ENCODE measurements at places on chromosomes 6 and 20. TPM values are rescaled to one million over a fixed set of nuclear protein-coding genes. Genes with fewer than 3 reads are reported as not detected.

- H3K27me3 ChIP-seq: no peaks in the 10 kb centered on the region
- no peaks in the 10 kb centered on the region for H3K36me3 ChIP-seq
- no peak overlapping the region for H3K27ac ChIP-seq
- no peak for DNase-seq
- no peak overlapping the region for H3K4me3 ChIP-seq
Observed at GRCh38 chr6:168182366-168182765, 103.4 kb upstream of the FRMD1 start.

The GPLD1 gene
- total RNA-seq: 1.5 TPM

The LTV1 gene
- 28.1 TPM for total RNA-seq

DNA sequence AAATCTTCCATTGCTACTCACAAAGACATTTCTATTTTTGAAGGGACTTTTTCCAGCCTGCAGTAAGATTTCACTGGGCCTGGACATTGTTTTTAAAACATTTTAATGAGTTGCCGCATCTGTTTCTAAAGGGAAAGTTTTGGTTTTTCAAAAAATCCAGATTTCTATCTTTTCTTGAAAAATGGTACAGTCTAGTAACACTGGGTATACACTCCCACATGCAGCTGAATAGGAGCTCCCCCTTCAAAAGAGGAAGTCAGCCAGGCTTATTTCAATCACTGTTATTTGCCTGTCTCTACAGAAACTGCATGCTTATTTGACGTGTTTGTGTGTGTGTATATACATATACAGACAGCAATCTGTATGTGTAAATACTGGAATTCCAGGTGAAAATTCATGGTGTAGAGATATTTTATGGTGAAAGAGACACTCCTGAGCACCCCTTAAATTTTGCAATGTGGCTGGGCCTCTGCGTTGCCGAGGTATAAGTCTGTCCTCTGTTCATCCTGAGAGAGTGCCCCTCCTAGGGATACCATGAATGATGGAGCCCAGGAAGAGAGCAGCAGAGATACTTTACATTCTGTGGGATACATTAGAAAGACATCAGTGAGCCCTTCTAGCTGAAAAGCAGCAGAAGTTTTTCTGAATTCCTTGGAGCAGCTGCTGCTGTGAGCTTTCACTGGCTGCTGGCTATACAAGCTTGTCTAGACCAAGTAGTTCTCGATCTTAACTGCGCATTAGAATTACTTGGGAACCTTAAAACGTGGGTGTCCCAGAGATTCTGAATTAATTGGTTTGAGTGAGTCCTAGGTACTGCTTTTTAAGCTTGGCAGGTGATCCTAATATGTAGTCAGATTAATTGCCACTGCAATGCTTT, 12.0 kb upstream of the ABRACL start:
- no peak overlapping the region for H3K4me3 ChIP-seq
- H3K36me3 ChIP-seq: no peaks in the 10 kb centered on the region
- peak overlapping the region; percentile 78 for H3K27ac ChIP-seq
- no peaks in the 10 kb centered on the region for H3K4me1 ChIP-seq
- no peak for DNase-seq

GRCh38 chr6:69790629-69791028, 6.2 kb downstream of the LMBRD1 start:
- no peaks in the 10 kb centered on the region for H3K36me3 ChIP-seq
- no peaks in the 10 kb centered on the region for H3K27me3 ChIP-seq
- no peaks in the 10 kb centered on the region for H3K4me1 ChIP-seq
- no peak overlapping the region for H3K27ac ChIP-seq
- no peak overlapping the region for H3K4me3 ChIP-seq

DNA sequence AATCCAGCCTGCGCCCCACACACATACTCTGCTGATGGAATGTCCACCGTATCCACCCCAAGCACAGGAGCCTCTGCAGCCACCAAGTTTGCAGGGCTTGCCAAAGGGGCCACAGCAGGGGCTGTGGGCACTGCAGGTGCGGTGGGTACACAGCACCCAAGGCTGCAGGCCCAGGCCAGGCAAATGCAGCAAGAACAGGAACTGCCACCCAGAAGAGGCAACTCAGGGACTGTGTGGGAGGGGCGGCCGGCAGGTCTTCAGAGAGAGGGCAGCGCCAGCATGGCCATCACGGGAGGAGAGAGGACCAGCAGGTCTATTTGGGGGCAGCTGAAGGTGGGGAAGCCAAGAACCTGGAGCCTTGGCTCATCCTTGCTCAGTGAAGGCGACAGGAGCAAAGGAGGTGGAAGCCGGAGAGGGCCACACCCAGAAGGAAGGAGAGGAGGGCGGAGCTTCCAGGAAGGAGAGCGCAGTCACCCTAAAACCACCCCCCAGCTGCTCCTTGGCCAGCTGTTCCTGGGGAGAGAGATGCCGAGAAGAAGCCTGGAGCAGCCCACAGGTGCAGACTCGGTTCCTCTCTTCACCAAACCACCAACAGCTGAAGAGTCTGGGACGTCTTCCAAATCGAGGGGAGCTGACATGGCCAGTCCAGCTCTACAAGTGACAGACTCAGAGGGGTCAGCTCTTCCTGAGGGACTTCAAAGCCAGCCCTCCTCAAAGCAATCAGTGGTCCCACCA, 265.1 kb upstream of the CDYL start:
- no peak for DNase-seq
- no peaks in the 10 kb centered on the region for H3K27me3 ChIP-seq
- H3K27ac ChIP-seq: no peak overlapping the region
- no peaks in the 10 kb centered on the region for H3K36me3 ChIP-seq
- H3K4me3 ChIP-seq: no peak overlapping the region
- no peaks in the 10 kb centered on the region for H3K4me1 ChIP-seq

- H3K36me3 ChIP-seq: no peaks in the 10 kb centered on the region
- DNase-seq: no peak
- no peaks in the 10 kb centered on the region for H3K27me3 ChIP-seq
- H3K27ac ChIP-seq: no peak overlapping the region
Observed at GRCh38 chr6:154347981-154348380, 8.6 kb downstream of the IPCEF1 start.

GRCh38 chr6:125367036-125367782, 65.4 kb upstream of the HDDC2 start:
- no peaks in the 10 kb centered on the region for H3K36me3 ChIP-seq
- no peak overlapping the region for H3K4me3 ChIP-seq
- no peak for DNase-seq
- H3K27ac ChIP-seq: no peak overlapping the region

- no peaks in the 10 kb centered on the region for H3K27me3 ChIP-seq
- DNase-seq: no peak
- no peak overlapping the region for H3K27ac ChIP-seq
- H3K4me3 ChIP-seq: no peak overlapping the region
Observed at GRCh38 chr20:18688676-18689075, 100.8 kb downstream of the DTD1 start.

- no peaks in the 10 kb centered on the region for H3K36me3 ChIP-seq
- no peaks in the 10 kb centered on the region for H3K4me1 ChIP-seq
- H3K27me3 ChIP-seq: no peaks in the 10 kb centered on the region
- H3K4me3 ChIP-seq: no peak overlapping the region
- DNase-seq: no peak
Observed at GRCh38 chr6:97813889-97814567, 531.0 kb upstream of the MMS22L start.

DNA sequence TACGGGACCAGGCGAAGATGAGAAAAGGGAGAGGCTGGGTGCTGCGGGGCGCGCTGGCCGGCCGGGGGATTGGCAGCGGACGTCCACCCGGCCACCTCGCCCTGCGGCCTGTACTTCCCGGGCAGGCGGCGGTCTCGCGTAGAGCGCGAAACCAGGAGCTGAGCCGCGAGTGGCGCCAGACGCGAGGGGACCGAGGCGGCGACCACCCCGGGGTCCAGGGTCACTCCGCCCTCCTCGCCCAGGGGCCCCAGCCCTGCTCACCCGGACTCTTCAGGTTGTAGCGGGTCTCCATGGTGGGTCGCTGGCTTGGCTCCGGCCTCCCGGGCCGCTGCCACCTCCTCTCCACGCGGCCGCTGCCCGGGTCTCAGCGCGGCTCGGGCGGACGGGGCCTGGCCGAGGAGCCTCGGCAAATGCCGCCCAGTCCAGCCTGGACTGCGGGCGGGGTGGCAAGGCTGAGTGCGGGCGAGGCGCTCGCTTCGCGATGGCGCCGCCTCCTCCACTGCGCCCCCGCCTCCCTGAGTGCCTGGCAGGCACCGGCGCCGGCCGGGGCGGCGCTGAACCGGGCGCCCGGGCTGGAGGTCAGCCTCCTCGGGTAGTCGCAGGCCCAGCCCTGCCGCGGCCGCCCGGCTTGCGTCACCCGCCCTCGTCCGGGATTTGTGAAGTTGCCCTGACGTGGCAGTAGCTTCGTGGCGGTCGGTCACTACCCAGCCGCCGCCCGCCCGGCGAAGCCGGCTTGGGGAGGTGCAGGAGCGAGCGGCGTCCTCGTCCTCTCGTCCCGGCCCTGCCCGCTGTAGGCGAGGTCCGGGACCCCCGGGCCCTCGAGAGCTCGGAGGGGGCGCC, at the start of gene UBE2J1:
Gene UBE2J1 (minus strand): TSS at position 445 of the 840 bp plus-strand sequence. CDS start 153 bp downstream, at position 292.
- DNase-seq: peak; percentile 92
- peaks cover 5% of the 10 kb centered on the region for H3K4me1 ChIP-seq
- H3K36me3 ChIP-seq: no peaks in the 10 kb centered on the region
- no peaks in the 10 kb centered on the region for H3K27me3 ChIP-seq

GRCh38 chr6:21596145-21596948, 2.8 kb downstream of the SOX4 start:
- H3K27ac ChIP-seq: peak overlapping the region; percentile 97
- H3K27me3 ChIP-seq: no peaks in the 10 kb centered on the region
- peak overlapping the region; percentile 84 for H3K4me3 ChIP-seq
- DNase-seq: peak; percentile 61
- H3K4me1 ChIP-seq: no peaks in the 10 kb centered on the region
- no peaks in the 10 kb centered on the region for H3K36me3 ChIP-seq

The RBPJL gene
- total RNA-seq: not detected

DNA sequence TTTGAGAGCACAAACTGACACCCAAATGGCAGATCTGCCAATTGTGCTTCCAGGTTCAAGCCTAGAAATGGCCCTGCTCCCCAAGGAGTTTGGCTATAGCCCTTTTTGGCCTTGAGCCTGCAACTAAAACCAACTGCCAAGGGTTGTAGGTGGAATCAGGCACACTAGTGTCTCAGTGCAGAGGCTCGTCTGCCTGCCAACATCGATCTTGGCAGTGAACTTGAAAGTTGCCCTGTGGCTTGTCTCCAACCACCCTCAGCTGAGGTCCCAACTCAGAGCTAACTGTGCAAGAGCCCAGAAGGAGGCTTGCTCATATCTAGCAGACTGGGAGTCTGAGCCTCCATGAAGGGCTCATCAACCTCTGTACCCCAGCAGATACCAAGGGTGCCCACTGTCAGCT, 92.7 kb upstream of the GLP1R start:
- DNase-seq: no peak
- no peaks in the 10 kb centered on the region for H3K27me3 ChIP-seq
- H3K36me3 ChIP-seq: no peaks in the 10 kb centered on the region
- H3K27ac ChIP-seq: no peak overlapping the region
- no peak overlapping the region for H3K4me3 ChIP-seq
- H3K4me1 ChIP-seq: no peaks in the 10 kb centered on the region

GRCh38 chr6:166221040-166221439, 53.4 kb upstream of the TBXT start:
- H3K4me3 ChIP-seq: no peak overlapping the region
- no peaks in the 10 kb centered on the region for H3K4me1 ChIP-seq
- no peaks in the 10 kb centered on the region for H3K36me3 ChIP-seq
- no peak overlapping the region for H3K27ac ChIP-seq
- H3K27me3 ChIP-seq: peaks cover 7% of the 10 kb centered on the region
- no peak for DNase-seq

DNA sequence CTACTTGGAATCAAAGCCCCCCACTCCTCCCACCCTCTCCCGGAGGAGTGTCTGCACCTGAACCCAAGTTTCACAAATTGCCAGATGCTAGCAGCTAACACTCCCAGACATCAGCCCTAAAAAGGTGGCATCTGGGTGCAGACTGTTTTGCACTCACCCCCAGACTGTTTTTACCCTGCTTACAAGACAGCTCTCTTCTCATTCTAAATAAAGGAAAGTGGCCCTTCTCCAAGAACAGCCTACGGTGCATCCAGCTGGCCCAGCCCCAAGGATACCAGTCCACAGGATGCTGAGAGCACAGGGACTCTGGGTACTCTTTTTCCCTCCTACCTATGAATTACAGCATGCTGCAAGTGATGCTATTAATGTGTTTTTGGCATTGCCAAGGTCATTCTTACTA, 842.0 kb upstream of the FLRT3 start:
- no peaks in the 10 kb centered on the region for H3K27me3 ChIP-seq
- no peaks in the 10 kb centered on the region for H3K36me3 ChIP-seq
- no peak for DNase-seq
- no peaks in the 10 kb centered on the region for H3K4me1 ChIP-seq
- H3K27ac ChIP-seq: no peak overlapping the region

Measured in uterus (tissue), 4 donors.